ENCODE measurements at places on chromosomes 7 and 10.

DNA sequence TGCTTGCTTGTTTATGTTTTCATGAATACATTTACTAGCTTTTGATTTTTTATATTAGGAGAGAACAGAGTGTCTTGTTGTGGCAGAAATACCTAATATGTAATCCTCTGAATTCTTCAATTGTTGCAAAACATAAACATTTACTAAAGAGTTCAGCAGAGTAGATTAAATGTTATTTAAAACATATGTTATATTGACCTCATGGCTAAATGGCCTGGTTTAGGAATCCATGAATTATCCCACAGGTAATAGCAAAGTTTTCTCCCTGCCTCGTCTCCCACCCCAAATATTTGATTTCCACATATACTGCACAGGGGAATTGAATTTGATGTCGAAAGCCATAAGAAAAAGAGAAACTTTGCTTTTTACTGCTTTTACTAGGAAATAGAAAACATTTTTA lies 111.8 kb downstream of the ADK start:
- DNase-seq, result no peak

DNA sequence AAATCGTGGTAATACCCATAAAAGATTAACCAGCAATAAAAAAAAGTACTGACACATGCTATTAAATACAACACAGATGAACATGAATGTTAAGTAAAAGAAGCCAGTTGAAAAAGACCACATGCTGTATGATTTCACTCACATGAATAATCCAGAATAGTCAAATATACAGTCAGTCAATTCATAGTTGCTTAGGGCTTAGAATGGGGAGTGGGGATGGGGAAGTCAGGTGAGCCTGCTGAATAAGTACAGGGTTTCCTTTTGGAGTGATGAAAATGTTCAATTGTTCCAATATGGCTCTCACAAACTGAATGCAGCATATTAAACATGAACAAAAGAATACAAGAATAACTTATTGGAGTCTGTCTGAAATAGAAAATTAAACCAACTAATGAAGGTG lies 1.8 kb downstream of the COA1 start:
- DNase-seq, result no peak

DNA sequence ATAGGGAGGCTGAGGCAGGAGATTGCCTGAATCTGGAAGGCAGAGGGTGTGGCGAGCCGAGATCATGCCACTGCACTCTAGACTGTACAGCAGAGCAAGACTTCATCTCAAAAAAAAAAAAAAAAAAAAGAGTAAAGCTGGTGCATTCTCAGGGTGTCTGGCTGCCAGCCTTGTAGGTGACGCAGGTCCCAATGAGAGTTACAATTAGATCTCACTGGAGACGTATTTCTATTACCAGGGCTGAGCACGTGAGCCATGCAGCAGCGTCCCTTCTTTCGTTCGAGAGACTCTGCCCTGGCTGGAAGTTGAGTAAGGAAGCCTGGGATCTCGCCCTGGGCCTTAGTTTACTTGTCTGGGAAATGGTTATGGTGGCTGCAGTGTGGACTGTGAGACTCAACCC lies 22.4 kb upstream of the ZMIZ1 start:
- DNase-seq, result no peak

DNA sequence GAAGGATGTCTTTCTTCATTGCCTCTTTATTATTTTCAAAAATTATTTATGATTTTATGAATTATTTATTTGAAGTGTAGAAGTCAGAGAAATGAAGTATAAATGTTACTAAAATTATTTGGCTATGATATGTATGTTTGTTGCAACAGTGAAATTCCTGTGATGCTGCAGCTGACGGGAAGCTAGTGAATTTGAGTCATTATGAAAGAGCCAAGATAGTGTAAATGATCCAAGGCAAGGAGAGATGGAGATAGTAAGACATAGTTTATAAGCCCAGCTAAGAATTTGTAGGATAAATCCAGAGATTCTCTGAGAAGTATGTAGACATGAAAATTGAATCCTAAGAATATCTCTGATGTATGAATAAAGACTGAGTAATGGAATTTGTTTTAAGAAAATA lies 30.8 kb downstream of the CASD1 start:
- no peak for DNase-seq

DNA sequence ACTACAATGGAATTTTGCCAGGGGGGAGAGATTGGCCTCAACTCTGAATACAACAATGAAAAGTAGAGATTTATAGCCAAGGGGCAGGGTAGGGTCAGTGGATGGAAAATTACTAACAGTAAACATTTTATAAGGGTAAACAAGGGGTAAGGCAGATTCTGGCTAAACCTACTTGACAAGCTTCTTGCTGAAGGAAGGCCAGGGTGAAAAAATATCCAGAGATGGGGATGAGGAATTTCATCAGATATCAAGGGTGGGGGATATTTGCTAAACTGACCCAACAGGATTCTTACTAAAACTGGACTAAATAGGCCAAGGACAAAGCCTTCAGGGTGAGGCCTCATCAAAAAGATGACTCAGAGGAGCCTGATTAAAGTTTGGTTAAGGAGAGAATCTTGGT lies 156.3 kb downstream of the RTKN2 start:
- DNase-seq, result no peak

DNA sequence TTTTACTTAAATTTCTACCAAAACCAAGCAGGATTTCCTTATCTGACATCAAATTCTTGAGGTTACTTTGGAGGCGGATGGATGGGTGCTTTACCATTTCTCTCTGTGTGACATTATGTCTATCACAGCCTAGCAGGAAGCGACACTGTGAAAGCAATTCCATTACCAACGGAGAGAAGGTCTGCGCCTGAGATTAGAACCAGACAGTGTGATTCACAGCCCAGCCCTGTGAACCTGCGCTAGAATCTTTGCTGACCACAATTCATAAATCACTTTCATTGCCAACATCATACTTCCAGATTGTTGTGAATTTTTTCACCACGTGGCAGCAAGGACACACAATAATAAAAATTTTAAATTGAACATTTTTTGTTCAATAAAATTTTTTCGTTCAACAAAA lies 126.5 kb downstream of the CUBN start:
- DNase-seq, result peak; percentile 26

All from stimulated activated CD8-positive, alpha-beta memory T cell treated with anti-CD3 and anti-CD28 coated beads, Interleukin-4, amount 100 ng/mL, for 24 hours (primary cell).